ENCODE measurements at places on chromosomes 12 and 14.

DNA sequence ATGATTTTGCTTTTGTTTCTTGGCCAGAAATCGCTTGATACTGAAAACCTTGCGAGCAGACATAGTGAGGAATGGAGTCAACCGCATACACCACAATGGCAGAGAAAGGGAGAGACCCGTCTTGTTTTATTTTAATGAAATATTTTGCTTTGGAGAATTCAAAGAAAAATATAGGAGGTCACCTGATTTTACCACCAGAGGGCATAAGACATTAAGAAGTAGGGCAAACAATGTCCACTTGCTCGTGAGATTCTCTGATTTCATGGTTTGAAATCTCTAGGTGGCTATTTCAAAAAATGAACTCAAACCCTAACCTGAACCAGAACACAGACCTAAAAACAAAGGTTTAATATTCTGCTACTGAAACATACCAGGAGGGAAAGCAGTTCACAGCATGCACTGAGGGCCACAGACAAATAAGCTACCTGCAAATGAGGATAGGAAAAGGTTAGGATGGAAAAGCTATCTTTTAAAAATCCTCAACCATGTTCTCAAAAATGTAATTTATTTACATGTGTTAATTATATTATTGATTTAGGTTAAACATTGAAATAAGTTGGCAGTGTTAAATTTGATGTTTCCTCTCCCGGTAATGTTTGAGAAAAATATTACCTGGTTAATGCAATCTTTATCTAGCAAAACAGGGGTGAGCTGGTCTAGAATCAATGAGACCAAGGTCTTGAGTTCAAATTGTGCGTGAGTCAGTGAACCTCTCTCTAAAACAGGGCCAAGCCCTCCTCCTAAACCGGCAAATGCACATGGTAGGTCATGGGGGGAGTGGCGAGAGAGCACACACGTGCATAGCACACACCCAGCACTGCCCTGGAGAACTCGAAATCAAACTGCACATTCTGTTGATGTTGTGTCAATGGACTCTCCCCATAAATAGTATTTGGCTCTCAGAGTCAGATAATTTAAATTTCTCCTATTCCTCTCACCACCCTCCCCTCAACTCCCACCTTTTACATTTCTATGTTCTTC lies 12.5 kb downstream of the IFNG-AS1 start:
- H3K27ac ChIP-seq: no peak overlapping the region
- no peaks in the 10 kb centered on the region for H3K27me3 ChIP-seq
- no peak overlapping the region for H3K4me3 ChIP-seq
- DNase-seq: no peak
- H3K36me3 ChIP-seq: no peaks in the 10 kb centered on the region

- H3K27ac ChIP-seq: no peak overlapping the region
- DNase-seq: no peak
- H3K27me3 ChIP-seq: no peaks in the 10 kb centered on the region
- H3K4me1 ChIP-seq: peaks cover 63% of the 10 kb centered on the region
- no peak overlapping the region for H3K4me3 ChIP-seq
Measured at GRCh38 chr12:47385653-47386052, 305.9 kb upstream of the AMIGO2 start.

GRCh38 chr14:64337888-64338615 lies 43.9 kb upstream of the ESR2 start:
- H3K4me1 ChIP-seq: peaks cover 19% of the 10 kb centered on the region
- H3K27ac ChIP-seq: peak overlapping the region; percentile 89
- H3K36me3 ChIP-seq: peaks cover 24% of the 10 kb centered on the region
- peak overlapping the region; percentile 93 for H3K4me3 ChIP-seq

- no peak overlapping the region for H3K27ac ChIP-seq
- H3K4me1 ChIP-seq: peaks cover 10% of the 10 kb centered on the region
- DNase-seq: no peak
- H3K4me3 ChIP-seq: no peak overlapping the region
- H3K36me3 ChIP-seq: no peaks in the 10 kb centered on the region
Measured at GRCh38 chr12:7042842-7043241, 17.7 kb upstream of the C1S start.

- H3K27me3 ChIP-seq: peaks cover 41% of the 10 kb centered on the region
- no peak for DNase-seq
- H3K36me3 ChIP-seq: no peaks in the 10 kb centered on the region
- H3K4me1 ChIP-seq: peaks cover 8% of the 10 kb centered on the region
- peak within 1 kb of the TSS; percentile 90 for H3K4me3 ChIP-seq
Measured at GRCh38 chr12:63844391-63845341, at the start of gene SRGAP1. TSS of gene SRGAP1 (plus strand) at chr12:63844700. CDS start at chr12:63844817, 117 bp downstream.

DNA sequence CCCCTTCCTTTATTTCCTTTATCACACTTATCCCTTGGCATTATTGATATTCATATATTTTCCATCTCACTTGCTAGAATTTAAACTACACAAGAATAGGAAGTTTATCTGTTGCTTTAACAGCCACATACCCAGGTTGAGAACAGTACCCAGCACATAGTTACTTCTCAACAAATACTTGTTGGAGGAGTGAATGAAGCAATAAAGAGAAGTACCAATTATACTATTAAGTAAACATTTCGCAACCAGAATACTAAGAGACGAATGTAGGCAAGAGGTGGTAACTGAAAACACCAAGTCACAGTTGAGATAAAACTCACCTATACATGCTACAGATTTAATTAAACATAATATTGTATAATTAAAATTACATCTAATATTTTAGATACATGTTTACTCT lies 110.9 kb downstream of the FSCB start:
- H3K27ac ChIP-seq: no peak overlapping the region
- no peaks in the 10 kb centered on the region for H3K36me3 ChIP-seq
- no peaks in the 10 kb centered on the region for H3K4me1 ChIP-seq
- no peak overlapping the region for H3K4me3 ChIP-seq

GRCh38 chr12:130830246-130830551 lies 8.9 kb downstream of the STX2 start:
- no peak overlapping the region for H3K4me3 ChIP-seq
- peaks cover 9% of the 10 kb centered on the region for H3K36me3 ChIP-seq
- no peak overlapping the region for H3K27ac ChIP-seq
- peaks cover 35% of the 10 kb centered on the region for H3K4me1 ChIP-seq

DNA sequence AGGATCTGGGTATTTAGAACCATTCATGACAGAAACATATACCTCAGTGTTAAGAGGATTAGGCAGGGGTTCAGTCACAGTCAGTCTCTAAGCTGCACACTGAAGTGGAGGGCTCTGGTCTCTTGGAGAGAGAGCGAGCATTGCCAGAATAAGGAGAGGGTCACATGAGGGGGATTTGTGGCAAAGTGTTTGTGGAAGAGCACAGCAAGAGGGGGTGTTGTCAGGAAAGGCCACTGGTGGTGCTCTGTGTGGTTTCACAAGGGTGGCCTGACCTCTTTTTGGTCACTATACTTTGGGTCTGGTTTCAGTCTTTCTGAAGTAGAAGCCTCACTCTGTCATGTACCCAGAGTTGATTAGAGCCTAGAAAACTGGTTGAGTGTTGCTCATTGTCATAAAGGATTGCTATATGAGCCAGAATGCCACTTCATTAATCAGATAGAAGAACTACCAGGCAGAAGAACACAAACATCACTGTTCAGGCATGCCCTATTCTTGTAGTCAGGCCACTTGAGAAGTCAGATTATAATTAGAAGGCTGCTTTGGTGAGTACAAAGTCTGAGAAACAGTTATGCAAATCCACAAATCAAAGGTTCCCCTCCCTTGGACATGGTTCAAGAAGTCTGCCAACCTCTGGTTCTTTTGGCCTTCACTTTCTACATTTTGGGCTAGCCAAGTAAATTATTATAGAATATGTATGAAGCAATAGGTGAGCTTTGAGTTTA lies 8.4 kb downstream of the TMEM19 start:
- H3K36me3 ChIP-seq: peaks cover 2% of the 10 kb centered on the region
- H3K4me3 ChIP-seq: no peak overlapping the region
- H3K27ac ChIP-seq: peak overlapping the region; percentile 16
- H3K4me1 ChIP-seq: peaks cover 16% of the 10 kb centered on the region
- DNase-seq: no peak

GRCh38 chr12:132447731-132448462 lies 42.1 kb upstream of the FBRSL1 start:
- H3K27me3 ChIP-seq: no peaks in the 10 kb centered on the region
- no peak overlapping the region for H3K27ac ChIP-seq
- no peak for DNase-seq
- peaks cover 7% of the 10 kb centered on the region for H3K36me3 ChIP-seq

GRCh38 chr12:91663310-91663709 lies 480.7 kb upstream of the DCN start:
- DNase-seq: no peak
- H3K27me3 ChIP-seq: no peaks in the 10 kb centered on the region
- H3K4me3 ChIP-seq: no peak overlapping the region
- peaks cover 6% of the 10 kb centered on the region for H3K36me3 ChIP-seq
- no peak overlapping the region for H3K27ac ChIP-seq
